Astrocyte of the cerebellum (primary cell): ENCODE measurements at places on chromosomes 11 and 22.

DNA sequence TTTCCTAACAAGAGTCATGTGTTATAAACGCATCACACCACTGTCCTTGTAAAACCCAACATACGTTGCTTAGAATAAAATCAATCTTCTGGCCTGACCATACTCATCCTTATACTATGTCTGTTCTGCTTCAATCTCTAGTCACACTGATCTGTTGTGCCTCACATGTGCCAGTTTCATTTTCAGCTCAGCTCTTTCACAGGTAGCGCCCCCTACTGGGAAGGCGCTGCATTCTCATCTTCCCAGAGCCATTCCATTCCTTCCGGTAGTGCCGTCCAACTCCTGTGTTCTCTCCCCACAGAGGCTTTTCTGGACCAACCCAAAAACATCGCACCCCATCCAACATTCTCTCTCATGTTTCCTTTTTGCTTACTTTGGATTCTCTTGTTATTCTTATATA is 22.2 kb downstream of the CASP5 start:
- DNase-seq, result no peak

- no peak for DNase-seq
These were observed 16.3 kb downstream of the SUN2 start for GRCh38 chr22:38739300-38740055.

DNA sequence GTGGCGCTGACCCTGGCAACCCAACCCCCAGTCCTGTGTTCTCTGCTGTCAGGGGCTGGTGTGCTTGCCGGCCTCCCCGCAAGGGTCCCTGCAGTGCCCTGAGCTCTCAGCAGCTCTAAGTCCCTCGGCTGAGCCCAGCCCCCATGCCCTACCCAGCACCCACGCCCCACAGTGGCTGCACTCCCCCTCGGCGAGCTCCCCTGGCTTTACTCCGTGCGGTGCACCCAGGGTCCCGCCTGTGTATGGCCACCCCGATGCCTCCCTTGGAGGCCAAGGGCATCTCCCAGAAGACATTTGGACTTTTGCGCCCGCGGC is 72.5 kb upstream of the SHISAL1 start:
- DNase-seq, result no peak

- DNase-seq, result no peak
These were observed 28.6 kb upstream of the OR8B8 start for GRCh38 chr11:124474079-124474478.

- peak; percentile 36 for DNase-seq
These were observed 5.3 kb upstream of the GALR3 start for GRCh38 chr22:37817705-37818408.

- DNase-seq, result no peak
These were observed 67.6 kb upstream of the ARHGAP42 start for GRCh38 chr11:100619484-100619883.

GRCh38 chr11:118877487-118878162 is 6.1 kb upstream of the CXCR5 start:
- no peak for DNase-seq

GRCh38 chr22:36922105-36922608 is 8.7 kb downstream of the CSF2RB start:
- DNase-seq, result no peak

- no peak for DNase-seq
These were observed 394.5 kb upstream of the KIRREL3 start for GRCh38 chr11:127395034-127395433.

- DNase-seq, result no peak
These were observed 96.2 kb downstream of the TSPAN18 start for GRCh38 chr11:44823006-44823405.

DNA sequence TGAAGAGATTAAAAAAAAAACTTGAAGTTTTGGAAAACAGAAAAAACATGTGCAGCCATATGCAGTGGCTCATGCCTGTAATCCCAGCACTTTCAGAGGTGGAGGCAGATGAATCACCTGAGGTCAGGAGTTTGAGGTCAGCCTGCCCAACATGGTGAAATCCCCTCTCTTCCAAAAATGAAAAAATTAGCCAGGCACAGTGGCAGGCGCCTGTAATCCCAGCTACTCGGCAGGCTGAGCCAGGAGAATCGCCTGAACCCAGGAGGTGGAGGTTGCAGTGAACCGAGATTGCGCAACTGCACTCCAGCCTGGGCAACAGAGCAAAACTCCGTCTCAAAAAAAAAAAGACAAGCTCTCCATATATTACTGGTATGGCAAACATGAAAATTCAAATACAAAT is 7.6 kb downstream of the DLG2 start:
- no peak for DNase-seq

GRCh38 chr11:99419991-99420390 is 399.2 kb downstream of the CNTN5 start:
- no peak for DNase-seq

GRCh38 chr11:88849368-88849767 is 216.4 kb downstream of the GRM5 start:
- DNase-seq, result no peak

DNA sequence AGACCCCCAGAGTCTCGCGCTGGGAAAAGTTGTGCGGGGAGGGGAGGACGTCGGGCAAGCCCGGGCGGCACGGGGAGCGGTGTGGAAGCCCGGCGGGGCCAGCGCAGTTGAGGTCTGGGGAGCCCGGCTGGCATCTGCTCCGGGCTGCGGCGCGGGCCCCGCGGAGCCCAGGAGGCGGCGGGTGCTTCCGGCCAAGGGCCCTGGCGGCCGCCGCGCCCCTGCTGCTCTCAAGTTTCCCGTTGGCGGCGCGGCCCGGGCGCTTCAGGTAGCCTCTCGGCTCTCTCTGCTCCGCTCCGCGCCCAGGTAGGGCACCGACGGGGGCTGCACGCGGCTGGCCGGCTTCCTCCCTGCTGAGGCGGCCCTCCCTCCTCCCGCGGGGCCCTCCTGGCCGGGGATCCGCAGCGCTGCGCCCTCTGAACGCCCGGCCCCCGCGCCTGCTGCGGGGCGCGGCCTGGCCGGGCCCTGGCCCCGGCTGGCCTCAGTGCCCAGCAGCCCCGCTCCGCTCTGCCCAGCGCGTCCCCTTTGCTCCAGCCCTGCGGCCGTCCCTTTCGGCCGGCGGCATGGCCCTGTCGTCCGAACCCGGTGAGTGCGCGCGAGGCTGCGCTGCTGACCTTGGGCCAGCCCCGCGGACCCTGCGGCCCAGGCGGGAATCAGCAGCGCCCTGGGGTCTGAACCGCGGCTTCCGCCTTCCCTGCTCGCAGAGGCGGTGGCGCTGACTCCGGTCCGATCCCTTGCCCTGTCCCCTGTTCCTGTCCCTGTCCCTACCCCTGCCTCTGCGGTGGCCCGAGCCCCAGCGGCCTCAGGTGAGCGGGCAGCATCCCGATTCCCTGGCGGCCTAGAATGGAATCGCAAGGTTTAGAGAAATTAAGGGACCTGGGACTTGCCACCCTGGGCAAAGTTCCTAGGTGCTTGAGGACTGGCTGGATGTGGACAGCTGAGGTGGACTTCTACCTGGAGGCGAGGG is 4.3 kb upstream of the AMPD3 start:
- no peak for DNase-seq

- DNase-seq, result no peak
These were observed 245.6 kb downstream of the BLID start for GRCh38 chr11:121870206-121871045.

GRCh38 chr11:36196411-36196998 is 92.7 kb downstream of the COMMD9 start:
- DNase-seq, result no peak

GRCh38 chr11:62962391-62962790 is 22.4 kb downstream of the SLC22A6 start:
- DNase-seq, result no peak

- DNase-seq, result no peak
These were observed 47.8 kb downstream of the TEAD1 start for GRCh38 chr11:12721816-12722604.

- no peak for DNase-seq
These were observed 38.5 kb downstream of the TNRC6B start for GRCh38 chr22:40216041-40216756.

GRCh38 chr22:29136782-29137700 is 64.2 kb downstream of the KREMEN1 start:
- DNase-seq, result no peak

DNA sequence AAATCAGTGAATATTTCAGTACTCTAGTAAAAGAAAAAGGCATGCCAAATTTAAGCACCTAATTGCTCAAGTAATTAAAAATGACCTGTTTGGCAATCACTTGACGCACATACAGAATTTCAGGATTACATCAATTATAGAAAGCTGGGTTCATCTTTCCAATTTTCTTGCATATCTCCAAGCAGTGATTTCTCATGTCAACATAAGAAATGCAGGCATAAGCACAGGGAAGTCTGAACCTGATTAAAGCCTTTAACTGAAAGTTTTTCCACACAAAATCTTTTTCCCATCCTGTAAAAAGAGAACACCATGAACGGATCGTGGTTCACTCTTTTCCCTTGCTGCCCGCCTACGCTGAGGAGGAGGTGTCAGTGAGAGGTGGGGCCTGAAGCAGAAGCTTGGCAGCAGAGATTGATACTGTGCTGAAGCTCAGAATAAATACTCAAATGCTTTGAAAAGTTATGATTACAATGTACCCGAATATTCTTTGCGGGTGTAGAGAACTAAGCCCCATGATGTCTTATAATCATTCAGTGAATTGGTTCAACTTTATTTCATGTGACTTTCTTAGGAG is 704.1 kb upstream of the CCDC90B start:
- DNase-seq, result no peak

- DNase-seq, result no peak
These were observed 33.3 kb upstream of the ADSL start for GRCh38 chr22:40313007-40313406.
